Thymus (tissue), 14 donors: ENCODE measurements at places on chromosomes 4 and X. TPM values are rescaled to one million over a fixed set of nuclear protein-coding genes. Genes with fewer than 3 reads are reported as not detected.

Gene UGT2B11
- 0.07 TPM for polyA plus RNA-seq

Gene DUX4
- 0.02 TPM for polyA plus RNA-seq

Gene MSX1
- polyA plus RNA-seq: 1.8 TPM

Gene TEC
- polyA plus RNA-seq: 4.2 TPM

Gene VCX
- polyA plus RNA-seq: not detected

Gene ADGRG4
- 0.02 TPM for polyA plus RNA-seq

Gene ITIH6
- not detected for polyA plus RNA-seq

Gene PF4V1
- polyA plus RNA-seq: 0.57 TPM

Gene SPANXA1
- polyA plus RNA-seq: not detected

Gene ENAM
- polyA plus RNA-seq: 0.07 TPM

Gene TMEM31
- polyA plus RNA-seq: 0.37 TPM

Gene USP17L5
- polyA plus RNA-seq: not detected

Gene SYP
- 3.6 TPM for polyA plus RNA-seq

Gene CYP4V2
- polyA plus RNA-seq: 28.2 TPM

Gene IL3RA
- polyA plus RNA-seq: 12.7 TPM

Gene PABPC1L2A
- 0.02 TPM for polyA plus RNA-seq

Gene FGF5
- 0.02 TPM for polyA plus RNA-seq

Gene SATL1
- 0.02 TPM for polyA plus RNA-seq

Gene ELF4
- polyA plus RNA-seq: 7.2 TPM

Gene SLC6A8
- 18.2 TPM for polyA plus RNA-seq

Gene DDIT4L
- polyA plus RNA-seq: 1.5 TPM

Gene PNMA6E
- 0.05 TPM for polyA plus RNA-seq

Gene MAGEE2
- polyA plus RNA-seq: under 0.01 TPM

Gene TLR6
- 1.6 TPM for polyA plus RNA-seq

Gene GABRB1
- polyA plus RNA-seq: 0.02 TPM

Gene DCHS2
- polyA plus RNA-seq: 0.07 TPM

Gene TMSB15B
- 10.9 TPM for polyA plus RNA-seq

Gene FAM9C
- polyA plus RNA-seq: 0.07 TPM

Gene TENT5D
- polyA plus RNA-seq: not detected

Gene PAGE1
- polyA plus RNA-seq: not detected

Gene SHROOM4
- 0.59 TPM for polyA plus RNA-seq

Gene SPANXN3
- polyA plus RNA-seq: 0.23 TPM

Gene XK
- 0.50 TPM for polyA plus RNA-seq

Gene CENPVL2
- polyA plus RNA-seq: 0.41 TPM

Gene PABPC5
- 0.37 TPM for polyA plus RNA-seq

Gene GAGE2A
- 0.14 TPM for polyA plus RNA-seq

Gene SMAD1
- polyA plus RNA-seq: 6.8 TPM

Gene PRSS12
- 3.3 TPM for polyA plus RNA-seq

Gene GPM6B
- 2.3 TPM for polyA plus RNA-seq

Gene AWAT2
- polyA plus RNA-seq: 0.11 TPM

Gene GAGE12F
- not detected for polyA plus RNA-seq

Gene SSX2B
- not detected for polyA plus RNA-seq

Gene PRDM8
- 1.5 TPM for polyA plus RNA-seq

Gene TRIM75
- 0.02 TPM for polyA plus RNA-seq

Gene SMR3B
- polyA plus RNA-seq: 1.1 TPM

Gene RIBC1
- 1.8 TPM for polyA plus RNA-seq

Gene FAM133A
- polyA plus RNA-seq: 0.02 TPM

Gene NONO
- 170 TPM for polyA plus RNA-seq

Gene CFAP299
- 0.18 TPM for polyA plus RNA-seq

Gene MXRA5
- polyA plus RNA-seq: 2.1 TPM

Gene DRD5
- 0.11 TPM for polyA plus RNA-seq

Gene RASL11B
- polyA plus RNA-seq: 1.2 TPM

Gene ARHGAP24
- 18.2 TPM for polyA plus RNA-seq

Gene ARMCX5
- polyA plus RNA-seq: 12.2 TPM

Gene CORIN
- polyA plus RNA-seq: 0.78 TPM

Gene CAMK2D
- 23.0 TPM for polyA plus RNA-seq

Gene CLTRN
- 3.9 TPM for polyA plus RNA-seq

Gene FHIP1A
- polyA plus RNA-seq: 0.62 TPM

Gene HTR2C
- polyA plus RNA-seq: under 0.01 TPM

Gene KIF4A
- polyA plus RNA-seq: 1.4 TPM
